Progenitor cell of endocrine pancreas (in vitro differentiated cells): ENCODE measurements at places on chromosomes 12 and 14. TPM values are rescaled to one million over a fixed set of nuclear protein-coding genes. Genes with fewer than 3 reads are reported as not detected.

TSHR gene
- total RNA-seq = 0.24 TPM in 1 of 2 replicates, not detected in the other

GRCh38 chr14:56057071-56057741 is 61.0 kb upstream of the PELI2 start:
- no peak for DNase-seq
- H3K27me3 ChIP-seq = peaks cover 2% of the 10 kb centered on the region
- no peaks in the 10 kb centered on the region for H3K36me3 ChIP-seq
- H3K4me1 ChIP-seq = peaks cover 15% of the 10 kb centered on the region
- H3K27ac ChIP-seq = peak overlapping the region; percentile 76

DNA sequence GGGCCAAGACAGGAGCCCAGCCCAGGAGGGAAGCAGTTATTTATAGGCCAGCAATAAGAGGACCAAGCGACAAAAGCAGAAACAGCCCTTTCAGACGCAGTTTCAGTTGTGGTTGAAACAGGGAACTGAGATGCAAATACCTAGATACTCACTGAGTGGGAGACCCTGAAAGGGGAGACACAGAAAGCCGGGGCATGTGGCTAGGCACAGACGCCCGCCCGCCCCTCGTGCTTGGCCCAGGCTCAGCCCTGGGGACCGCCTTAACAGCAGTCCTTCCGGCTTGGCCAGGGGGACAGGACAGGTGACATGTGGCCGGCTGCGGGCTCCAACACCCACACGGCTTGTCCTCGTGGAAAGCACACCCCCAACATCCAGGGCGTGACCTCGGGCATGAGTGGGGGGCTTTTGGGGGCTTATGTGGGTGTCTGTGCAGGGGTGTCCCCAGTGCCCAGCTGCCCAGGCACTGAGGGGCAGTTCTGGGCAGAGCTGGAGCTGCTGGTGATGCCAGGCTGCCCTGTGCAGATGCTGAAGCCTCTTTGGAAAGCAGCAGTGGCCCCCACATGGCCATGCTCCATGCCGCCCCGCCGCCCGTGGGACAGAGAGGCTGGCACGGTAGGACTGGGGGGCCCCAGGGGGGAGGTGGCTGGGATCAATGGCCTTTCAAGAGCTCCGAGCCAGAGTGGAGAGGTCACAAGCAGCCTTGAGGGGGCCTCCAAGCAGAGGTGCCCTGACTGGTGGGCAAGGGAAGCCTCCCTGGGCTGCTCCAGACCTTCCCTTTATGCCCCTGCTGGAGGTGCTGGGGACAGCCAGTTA is 2.1 kb downstream of the PLD4 start:
- H3K4me1 ChIP-seq = no peaks in the 10 kb centered on the region
- H3K27ac ChIP-seq = no peak overlapping the region
- H3K27me3 ChIP-seq = peaks cover 18% of the 10 kb centered on the region

- H3K27ac ChIP-seq = no peak overlapping the region
- H3K36me3 ChIP-seq = no peaks in the 10 kb centered on the region
- DNase-seq = no peak
- peaks cover 3% of the 10 kb centered on the region for H3K4me1 ChIP-seq
These were observed 420.1 kb downstream of the VRK1 start for GRCh38 chr14:97217111-97217885.

- H3K27me3 ChIP-seq = no peaks in the 10 kb centered on the region
- DNase-seq = no peak
- H3K4me1 ChIP-seq = peaks cover 4% of the 10 kb centered on the region
- peaks cover 4% of the 10 kb centered on the region for H3K36me3 ChIP-seq
- H3K4me3 ChIP-seq = no peak overlapping the region
- H3K27ac ChIP-seq = no peak overlapping the region
These were observed 11.6 kb downstream of the IAPP start for GRCh38 chr12:21384261-21384660.

- H3K36me3 ChIP-seq = no peaks in the 10 kb centered on the region
- H3K27ac ChIP-seq = peak overlapping the region; percentile 52
- peaks cover 1% of the 10 kb centered on the region for H3K4me1 ChIP-seq
These were observed 6.0 kb downstream of the SIX6 start for GRCh38 chr14:60514741-60515491.

GRCh38 chr12:71731439-71732356 is 23.0 kb upstream of the RAB21 start:
- H3K36me3 ChIP-seq = no peaks in the 10 kb centered on the region
- no peaks in the 10 kb centered on the region for H3K4me1 ChIP-seq
- no peak overlapping the region for H3K4me3 ChIP-seq
- DNase-seq = no peak
- H3K27ac ChIP-seq = no peak overlapping the region

DNA sequence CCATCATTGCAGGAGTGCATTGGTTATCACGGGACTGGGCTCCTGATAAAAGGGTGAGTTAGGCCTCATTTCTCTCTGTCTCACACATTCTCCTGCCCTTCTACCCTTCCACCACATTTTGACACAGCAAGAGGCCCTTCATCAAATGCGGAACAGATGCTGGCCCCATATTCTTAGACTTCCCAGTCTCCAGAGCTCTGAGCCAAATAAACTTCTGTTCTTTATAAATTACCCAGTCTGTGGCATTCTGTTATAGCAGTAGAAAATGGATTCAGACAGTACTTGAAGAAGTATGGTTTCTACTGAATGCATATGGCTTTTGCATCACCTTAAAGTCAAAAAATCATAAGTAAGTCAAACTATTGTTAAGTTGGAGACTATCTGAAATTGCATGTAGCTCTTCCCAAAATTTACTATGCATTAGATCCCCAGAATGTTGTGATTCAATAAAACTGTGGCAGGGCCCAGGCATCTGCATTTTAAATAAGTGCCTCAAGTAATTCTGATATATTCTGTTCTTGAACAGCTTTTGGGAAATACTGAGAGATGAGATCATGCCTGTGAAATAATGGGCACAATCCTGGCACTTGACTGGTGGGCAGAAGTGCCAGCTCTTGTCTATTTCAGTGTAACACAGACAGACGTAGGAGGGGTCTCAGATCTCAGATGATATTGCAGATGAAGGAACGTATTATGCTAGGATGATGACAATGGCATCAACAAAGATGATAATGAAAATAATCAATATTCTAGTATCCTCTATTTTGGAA is 68.2 kb downstream of the E2F7 start:
- H3K4me3 ChIP-seq = no peak overlapping the region
- DNase-seq = no peak
- no peaks in the 10 kb centered on the region for H3K27me3 ChIP-seq
- H3K36me3 ChIP-seq = no peaks in the 10 kb centered on the region
- no peak overlapping the region for H3K27ac ChIP-seq

DNA sequence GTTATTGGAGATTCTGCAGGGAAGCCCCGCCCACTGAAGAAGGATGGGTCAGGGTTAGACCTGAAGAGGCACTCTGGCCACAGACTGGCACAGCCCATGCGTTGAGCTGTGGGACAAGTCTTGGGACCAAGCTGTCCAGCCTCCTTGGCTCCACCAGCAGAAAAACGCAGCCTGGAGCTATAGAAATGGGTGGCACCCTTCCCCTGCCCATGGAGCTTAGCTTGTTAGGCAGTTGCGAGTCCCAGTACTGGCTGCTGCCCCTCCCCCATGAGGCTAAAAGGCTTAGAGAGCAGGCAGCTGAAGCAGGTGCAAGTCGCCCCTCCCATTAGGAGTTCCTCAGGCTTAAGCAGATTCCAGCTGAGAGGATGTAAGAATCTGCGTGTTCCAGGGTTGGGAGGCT is 1124.0 kb upstream of the TMEM132C start:
- H3K27me3 ChIP-seq = no peaks in the 10 kb centered on the region
- no peak overlapping the region for H3K4me3 ChIP-seq
- no peak overlapping the region for H3K27ac ChIP-seq
- no peaks in the 10 kb centered on the region for H3K4me1 ChIP-seq
- no peak for DNase-seq

TGM1 gene
- total RNA-seq = 5.8 and 7.0 TPM in 2 replicates

AHNAK2 gene
- 1.1 and 1.2 TPM in 2 replicates for total RNA-seq

DNA sequence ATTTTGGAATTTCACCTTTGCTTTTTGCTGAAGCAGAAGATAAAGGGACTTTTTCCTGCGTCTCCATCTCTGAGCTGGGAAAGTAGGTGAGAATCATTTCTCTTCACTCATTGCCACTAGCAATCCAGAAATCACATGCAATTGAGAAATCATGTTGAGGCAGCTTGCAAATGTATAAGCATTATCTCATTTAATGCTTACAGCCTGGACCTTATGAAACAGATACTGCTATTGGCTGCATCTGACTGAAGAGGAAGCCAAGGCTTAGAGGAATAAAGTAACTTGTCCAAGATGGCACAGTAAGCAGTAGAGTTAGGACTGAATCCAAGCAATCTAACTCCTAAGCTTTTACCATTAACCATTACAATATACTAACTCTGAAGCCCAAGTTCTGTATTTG is 122.4 kb downstream of the FIGNL2 start:
- H3K4me1 ChIP-seq = no peaks in the 10 kb centered on the region
- H3K27ac ChIP-seq = no peak overlapping the region
- peaks cover 17% of the 10 kb centered on the region for H3K27me3 ChIP-seq
- H3K36me3 ChIP-seq = peaks cover 5% of the 10 kb centered on the region
- DNase-seq = no peak

GRCh38 chr12:52546126-52546525 is 6.8 kb downstream of the KRT71 start:
- H3K4me3 ChIP-seq = no peak overlapping the region
- peaks cover 37% of the 10 kb centered on the region for H3K27me3 ChIP-seq
- no peak overlapping the region for H3K27ac ChIP-seq
- DNase-seq = no peak
- H3K4me1 ChIP-seq = no peaks in the 10 kb centered on the region

- DNase-seq = no peak
- H3K27ac ChIP-seq = peak overlapping the region; percentile 99
- H3K36me3 ChIP-seq = peaks cover 24% of the 10 kb centered on the region
- peaks cover 31% of the 10 kb centered on the region for H3K4me1 ChIP-seq
These were observed 884 bp upstream of the AMN1 start for GRCh38 chr12:31729705-31730104.

LRTM2 gene
- total RNA-seq = 0.48 and 0.53 TPM in 2 replicates

DHH gene
- 0.29 and 0.34 TPM in 2 replicates for total RNA-seq

GRCh38 chr12:127628645-127629044 is 638.3 kb upstream of the TMEM132C start:
- H3K4me1 ChIP-seq = peaks cover 2% of the 10 kb centered on the region
- no peak overlapping the region for H3K27ac ChIP-seq
- H3K27me3 ChIP-seq = peaks cover 8% of the 10 kb centered on the region
- DNase-seq = no peak
- H3K4me3 ChIP-seq = no peak overlapping the region

- no peak overlapping the region for H3K4me3 ChIP-seq
- H3K27ac ChIP-seq = peak overlapping the region; percentile 70
- H3K27me3 ChIP-seq = no peaks in the 10 kb centered on the region
- no peak for DNase-seq
These were observed 69.6 kb upstream of the KRAS start for GRCh38 chr12:25320123-25321006.

C3AR1 gene
- not detected in 2 replicates for total RNA-seq

- no peak for DNase-seq
- peaks cover 17% of the 10 kb centered on the region for H3K4me1 ChIP-seq
- H3K27me3 ChIP-seq = no peaks in the 10 kb centered on the region
- H3K27ac ChIP-seq = peak overlapping the region; percentile 37
- H3K36me3 ChIP-seq = no peaks in the 10 kb centered on the region
These were observed 291.7 kb downstream of the RAD51B start for GRCh38 chr14:68111097-68111852.

GRCh38 chr12:106769546-106769945 is 4.9 kb upstream of the RIC8B start:
- H3K36me3 ChIP-seq = no peaks in the 10 kb centered on the region
- DNase-seq = no peak
- H3K27me3 ChIP-seq = no peaks in the 10 kb centered on the region
- peak overlapping the region; percentile 66 for H3K27ac ChIP-seq
- H3K4me1 ChIP-seq = peaks cover 36% of the 10 kb centered on the region
- H3K4me3 ChIP-seq = no peak overlapping the region

BICD1 gene
- 88.4 and 92.8 TPM in 2 replicates for total RNA-seq

GRCh38 chr12:106205208-106206069 is 42.4 kb downstream of the CKAP4 start:
- peaks cover 4% of the 10 kb centered on the region for H3K27me3 ChIP-seq
- no peak overlapping the region for H3K4me3 ChIP-seq
- no peak overlapping the region for H3K27ac ChIP-seq
- no peaks in the 10 kb centered on the region for H3K4me1 ChIP-seq

DNA sequence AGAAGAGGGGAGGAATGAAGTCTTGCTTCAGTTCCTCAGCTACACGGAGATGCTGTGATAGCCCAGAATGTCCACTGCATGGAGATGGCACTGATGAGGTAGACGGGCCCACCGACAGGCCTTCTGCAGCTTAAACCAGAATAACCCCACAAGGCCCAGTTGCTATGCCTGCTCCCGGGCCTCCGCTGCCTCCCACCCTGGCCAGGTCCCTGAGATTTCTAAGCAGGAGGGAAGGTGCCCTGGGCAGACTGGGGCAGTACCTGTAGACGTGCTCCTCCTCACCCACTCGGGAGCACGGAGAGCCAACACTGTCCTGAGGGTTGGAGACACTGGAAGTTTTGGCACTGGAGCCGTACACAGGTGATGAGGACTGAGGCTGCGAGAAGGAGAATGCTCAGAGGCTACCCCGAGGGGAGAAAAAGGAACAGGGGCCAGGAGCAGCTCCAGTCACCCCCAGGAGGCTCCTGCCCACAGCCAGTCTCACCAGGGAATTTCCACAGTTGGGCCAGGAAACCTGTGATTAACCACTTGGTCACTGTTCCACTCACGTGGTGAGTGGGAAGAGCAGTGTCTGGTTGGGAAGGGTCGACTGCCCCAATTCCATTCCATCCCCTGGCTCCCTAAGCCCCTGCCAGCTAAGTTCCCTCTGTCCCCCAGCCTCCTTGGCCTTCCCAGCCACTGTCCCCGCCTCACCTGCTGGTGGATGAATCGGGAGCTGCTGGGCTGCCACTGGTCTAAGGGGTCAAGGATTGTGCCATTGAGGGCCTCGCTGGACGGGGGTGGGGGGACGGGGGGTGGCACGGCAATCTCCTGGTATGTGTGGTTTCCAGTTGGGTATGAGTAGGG is 22.8 kb upstream of the RPLP0 start:
- peaks cover 33% of the 10 kb centered on the region for H3K4me1 ChIP-seq
- H3K27ac ChIP-seq = no peak overlapping the region
- no peaks in the 10 kb centered on the region for H3K27me3 ChIP-seq
- H3K4me3 ChIP-seq = no peak overlapping the region

GRCh38 chr14:76828339-76829012 is 2.3 kb downstream of the LRRC74A start:
- H3K36me3 ChIP-seq = peaks cover 7% of the 10 kb centered on the region
- peaks cover 51% of the 10 kb centered on the region for H3K4me1 ChIP-seq
- peak overlapping the region; percentile 58 for H3K4me3 ChIP-seq
- H3K27ac ChIP-seq = peak overlapping the region; percentile 98
- H3K27me3 ChIP-seq = no peaks in the 10 kb centered on the region

STYK1 gene
- 0.79 and 0.95 TPM in 2 replicates for total RNA-seq

GPR162 gene
- 5.5 and 6.3 TPM in 2 replicates for total RNA-seq

- DNase-seq = no peak
- no peaks in the 10 kb centered on the region for H3K27me3 ChIP-seq
- no peaks in the 10 kb centered on the region for H3K36me3 ChIP-seq
- peaks cover 20% of the 10 kb centered on the region for H3K4me1 ChIP-seq
- no peak overlapping the region for H3K4me3 ChIP-seq
- peak overlapping the region; percentile 49 for H3K27ac ChIP-seq
These were observed 21.9 kb upstream of the MAP1LC3B2 start for GRCh38 chr12:116537101-116537904.

GRCh38 chr14:97456958-97457357 is 659.8 kb downstream of the VRK1 start:
- no peaks in the 10 kb centered on the region for H3K36me3 ChIP-seq
- no peak overlapping the region for H3K27ac ChIP-seq
- H3K27me3 ChIP-seq = peaks cover 41% of the 10 kb centered on the region
- no peak for DNase-seq
- no peak overlapping the region for H3K4me3 ChIP-seq
